ENCODE measurements at places on chromosomes 4 and X.

DNA sequence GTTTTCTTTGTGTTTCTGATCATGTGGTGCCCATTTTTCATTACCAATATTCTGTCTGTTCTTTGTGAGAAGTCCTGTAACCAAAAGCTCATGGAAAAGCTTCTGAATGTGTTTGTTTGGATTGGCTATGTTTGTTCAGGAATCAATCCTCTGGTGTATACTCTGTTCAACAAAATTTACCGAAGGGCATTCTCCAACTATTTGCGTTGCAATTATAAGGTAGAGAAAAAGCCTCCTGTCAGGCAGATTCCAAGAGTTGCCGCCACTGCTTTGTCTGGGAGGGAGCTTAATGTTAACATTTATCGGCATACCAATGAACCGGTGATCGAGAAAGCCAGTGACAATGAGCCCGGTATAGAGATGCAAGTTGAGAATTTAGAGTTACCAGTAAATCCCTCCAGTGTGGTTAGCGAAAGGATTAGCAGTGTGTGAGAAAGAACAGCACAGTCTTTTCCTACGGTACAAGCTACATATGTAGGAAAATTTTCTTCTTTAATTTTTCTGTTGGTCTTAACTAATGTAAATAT, 110.4 kb downstream of the IL13RA2 start:
- no peak for DNase-seq

GRCh38 chr4:1767770-1768366, 25.2 kb upstream of the FGFR3 start:
- DNase-seq = peak; percentile 26

DNA sequence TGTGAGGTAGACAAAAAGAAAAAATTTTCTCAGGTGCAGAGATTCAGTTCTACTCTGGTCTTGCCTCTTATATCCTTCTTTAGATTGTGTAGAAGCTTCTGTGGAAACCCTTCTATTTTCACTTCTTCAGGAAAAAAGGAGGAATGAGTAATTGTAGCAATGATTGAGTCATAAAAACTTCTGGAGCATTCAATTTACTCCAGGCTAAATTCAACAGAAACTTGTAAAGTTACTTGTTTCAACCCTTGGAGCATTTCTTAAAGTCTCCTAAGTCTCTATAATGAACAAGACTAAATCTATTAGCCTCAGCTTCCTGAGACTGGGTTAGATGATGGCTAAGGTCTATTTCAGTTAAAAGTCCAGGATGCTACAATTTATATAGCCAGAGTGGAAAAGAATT, 29.9 kb downstream of the BOD1L1 start:
- no peak for DNase-seq

DNA sequence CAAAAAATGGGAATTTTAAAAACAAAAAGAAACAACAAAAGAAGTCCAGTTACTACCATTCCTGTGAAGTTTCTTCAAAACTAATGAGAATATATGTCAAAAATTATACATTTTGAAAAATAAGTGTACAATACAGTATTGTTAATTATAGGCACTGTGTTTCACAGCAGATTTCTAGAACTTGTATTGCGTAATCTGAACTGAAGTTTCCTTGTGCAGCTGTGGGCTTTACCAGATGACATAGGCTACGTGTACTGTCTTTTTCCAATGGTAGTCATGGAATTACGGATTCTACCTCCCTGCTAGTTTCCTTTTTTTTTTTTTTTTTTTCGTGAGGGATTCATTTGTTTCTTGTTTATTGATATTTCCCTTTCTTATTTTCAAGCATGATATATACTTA, 113.8 kb upstream of the GABRA2 start:
- DNase-seq = no peak

DNA sequence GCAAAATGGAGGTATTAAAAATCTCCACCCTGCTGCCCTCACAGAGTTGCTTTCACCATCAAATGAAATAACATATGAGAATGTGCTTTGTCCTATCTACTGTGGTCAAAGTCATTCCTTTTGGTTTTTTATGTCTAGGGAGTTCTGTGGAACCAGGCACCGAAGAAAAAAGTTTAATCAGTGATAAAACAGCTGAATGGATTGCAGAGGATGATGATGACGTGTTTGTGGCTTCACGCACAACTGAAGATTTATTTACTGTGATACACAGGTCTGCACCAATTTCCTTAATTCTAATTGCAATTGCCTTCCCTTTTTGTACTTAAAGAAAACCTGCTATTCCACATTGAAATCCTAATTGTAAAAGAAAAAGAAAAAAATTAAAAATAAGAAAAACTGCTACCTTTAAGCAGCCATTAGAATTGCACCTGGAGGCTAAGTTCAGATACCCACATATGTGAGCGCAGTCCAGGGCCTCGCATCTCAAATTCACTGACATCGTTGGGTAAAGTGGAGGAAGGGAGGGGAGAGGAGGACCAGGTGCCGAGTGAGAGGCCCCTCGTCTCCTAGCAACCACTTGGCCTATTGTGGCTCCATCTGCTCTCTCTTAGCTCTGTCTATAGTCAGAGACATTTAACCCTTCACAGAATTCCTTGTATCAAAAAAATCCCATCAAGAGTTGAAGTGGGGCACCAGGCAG, 10.5 kb upstream of the RTL5 start:
- DNase-seq = no peak

GRCh38 chrX:136910565-136911035, 30.1 kb upstream of the RBMX start:
- DNase-seq = no peak

- DNase-seq = no peak
Measured at GRCh38 chr4:98006060-98006459, 137.2 kb downstream of the STPG2 start.

DNA sequence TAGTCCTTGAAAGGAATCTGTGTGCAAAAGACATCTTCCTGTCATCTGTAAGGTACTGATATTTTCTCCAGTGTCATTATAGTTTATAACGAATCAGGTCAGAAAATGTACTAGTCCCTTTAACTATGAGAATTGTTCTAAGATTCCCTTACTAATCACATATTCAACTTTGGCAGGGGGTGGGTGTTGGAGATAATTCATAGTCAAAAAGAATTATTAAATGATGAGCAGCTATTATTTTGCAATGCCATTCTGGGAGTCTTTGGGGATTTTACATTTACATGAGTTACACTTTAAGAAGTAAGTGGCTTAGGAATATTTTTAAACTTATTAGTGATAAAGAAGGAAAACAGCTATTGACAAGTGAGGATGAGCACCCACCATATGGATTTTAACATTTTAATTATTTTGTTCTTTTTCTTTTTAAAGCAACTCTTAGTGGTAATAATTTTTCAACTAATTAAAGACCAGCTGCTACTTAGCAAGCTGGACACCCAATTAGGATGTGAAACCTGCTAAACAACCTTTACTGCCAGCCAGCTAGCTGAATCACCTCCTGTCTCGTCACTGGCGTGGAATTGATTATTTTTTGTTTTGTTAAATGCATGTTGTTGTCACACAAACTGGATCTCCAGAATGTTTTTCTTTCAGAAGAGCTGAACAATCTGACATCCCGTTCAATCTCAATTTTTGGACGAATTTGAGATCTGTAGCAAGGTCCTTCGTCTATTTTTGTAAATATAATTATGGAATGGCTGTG, 219.2 kb downstream of the ARAP2 start:
- DNase-seq = no peak

- no peak for DNase-seq
Measured at GRCh38 chr4:158259955-158260575, 49.8 kb downstream of the TMEM144 start.

DNA sequence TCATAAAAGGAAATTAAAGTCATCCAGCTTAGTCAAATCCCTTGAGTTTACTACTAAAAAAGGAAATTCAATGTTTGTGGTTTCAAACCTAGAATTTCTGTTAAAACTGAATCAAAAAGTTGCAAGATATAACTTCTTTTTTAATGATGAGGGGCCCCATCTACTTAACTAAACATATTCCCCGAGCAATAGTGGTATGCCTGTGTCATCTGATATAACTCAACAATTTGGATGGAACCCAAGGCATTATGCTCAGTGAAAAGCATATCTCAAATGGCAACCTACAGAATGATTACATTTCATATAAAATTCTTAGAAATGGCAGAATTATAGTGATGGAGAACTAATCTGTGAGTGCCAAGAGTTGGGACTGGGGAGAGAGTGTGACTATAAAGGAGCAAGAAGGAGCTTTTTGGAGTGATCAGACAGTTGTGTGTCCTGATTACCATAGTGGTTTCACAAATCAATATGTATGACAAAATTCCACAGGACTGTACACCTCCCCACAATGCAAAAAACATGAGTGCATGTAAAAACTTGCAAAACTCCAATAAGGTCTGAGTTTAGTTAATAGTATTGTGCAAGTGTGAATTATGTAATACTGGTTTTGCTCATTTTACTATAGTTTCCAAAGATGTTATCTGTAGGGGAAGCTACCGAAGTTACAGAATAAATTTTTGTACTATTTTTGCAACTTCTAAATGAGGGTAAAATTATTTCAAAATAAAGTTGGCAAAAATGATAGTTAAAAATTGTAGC, 323.2 kb downstream of the ARHGAP24 start:
- no peak for DNase-seq

- no peak for DNase-seq
Measured at GRCh38 chrX:152886716-152887115, 11.2 kb upstream of the ZNF185 start.

DNA sequence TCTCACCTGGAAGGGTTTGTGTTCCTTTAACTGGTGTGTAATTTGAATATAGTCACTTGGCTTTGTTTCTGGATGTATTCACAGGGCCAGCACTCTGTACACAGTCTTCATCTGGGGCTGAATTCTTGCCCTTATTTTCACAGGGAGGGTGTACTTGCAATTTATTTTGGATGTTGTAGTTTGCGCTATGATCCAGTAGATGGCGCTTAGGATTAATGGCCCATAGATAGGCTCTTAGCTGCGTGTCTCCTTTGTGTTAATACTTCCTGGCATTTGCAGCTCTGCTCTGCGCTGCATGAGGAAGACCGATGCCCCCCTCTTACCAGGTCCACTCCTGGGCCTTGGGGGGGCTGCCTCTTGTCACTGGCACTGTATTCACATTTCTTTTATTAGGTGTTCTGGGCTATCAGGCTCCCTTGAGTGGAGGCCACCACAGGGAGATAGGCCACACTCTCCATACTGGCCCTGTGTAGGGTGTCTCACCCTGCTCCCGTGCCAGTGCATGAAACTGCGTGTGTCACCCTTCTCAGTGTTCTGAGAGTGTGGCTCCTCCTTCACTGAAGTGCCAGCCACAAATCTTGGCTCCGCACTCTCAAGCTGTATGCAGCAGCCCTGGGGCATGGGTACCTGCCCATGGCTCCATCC, 562.2 kb downstream of the ZIC3 start:
- no peak for DNase-seq

- DNase-seq = no peak
Measured at GRCh38 chr4:47031751-47032404, 511 bp downstream of the GABRB1 start.

GRCh38 chrX:42846741-42847140, 68.8 kb upstream of the PPP1R2C start:
- no peak for DNase-seq

GRCh38 chr4:19239565-19239964, 1012.1 kb upstream of the SLIT2 start:
- DNase-seq = no peak

DNA sequence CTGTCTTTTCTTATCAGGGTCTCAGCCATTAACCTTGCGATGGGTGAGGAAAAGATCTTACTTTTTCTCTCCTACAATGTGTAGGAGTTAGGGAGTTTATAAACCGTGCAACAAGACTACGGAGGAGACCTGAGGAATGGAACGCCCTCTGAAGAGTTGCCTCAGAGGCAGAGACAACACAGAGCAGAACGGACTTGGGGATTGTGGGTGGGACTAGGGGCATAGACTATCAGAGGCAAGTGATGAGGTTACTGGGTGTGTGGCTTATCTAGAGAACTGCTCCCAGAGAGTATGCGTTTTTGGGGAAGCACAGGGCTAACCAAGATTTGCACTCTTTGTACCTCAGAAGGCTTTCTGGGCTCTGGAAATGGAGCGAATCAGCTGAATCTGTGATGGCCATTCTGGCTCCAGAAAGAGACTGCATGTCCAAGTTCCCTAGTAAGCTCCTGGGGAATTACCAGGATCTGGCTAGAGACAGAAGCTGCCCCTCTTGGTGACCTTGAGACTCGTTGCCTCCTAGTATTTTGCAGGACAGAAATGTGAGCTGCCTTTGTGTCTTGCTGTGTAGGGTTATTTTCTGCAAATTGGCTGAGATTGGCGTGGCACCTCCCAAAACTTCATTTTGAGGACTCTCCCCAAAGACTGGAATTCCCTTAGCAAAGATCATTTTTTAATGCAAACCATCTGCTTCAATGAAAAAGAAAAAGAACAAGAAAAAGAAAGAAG, 118.9 kb downstream of the ARSF start:
- no peak for DNase-seq

DNA sequence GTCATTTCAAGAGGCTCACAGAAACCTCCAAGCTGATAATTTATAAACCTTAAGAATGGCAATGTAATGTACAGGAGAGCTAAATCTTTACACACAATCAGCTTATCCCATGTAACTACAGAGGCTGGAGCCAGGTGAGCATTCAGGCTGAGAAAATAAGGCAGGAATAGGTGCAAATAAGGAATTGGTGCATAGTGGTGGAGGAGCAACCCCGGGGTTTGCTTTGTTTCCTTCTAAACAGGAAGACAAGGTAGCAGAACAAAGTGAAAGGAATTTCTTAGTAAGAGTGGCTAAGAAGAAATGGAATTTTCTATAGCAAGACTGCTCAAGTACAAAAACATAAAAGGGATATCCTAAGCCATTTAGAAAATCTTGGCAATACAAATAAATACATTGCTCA, 82.4 kb downstream of the NR3C2 start:
- no peak for DNase-seq
